ENCODE measurements at places on chromosomes 11 and 22.

DNA sequence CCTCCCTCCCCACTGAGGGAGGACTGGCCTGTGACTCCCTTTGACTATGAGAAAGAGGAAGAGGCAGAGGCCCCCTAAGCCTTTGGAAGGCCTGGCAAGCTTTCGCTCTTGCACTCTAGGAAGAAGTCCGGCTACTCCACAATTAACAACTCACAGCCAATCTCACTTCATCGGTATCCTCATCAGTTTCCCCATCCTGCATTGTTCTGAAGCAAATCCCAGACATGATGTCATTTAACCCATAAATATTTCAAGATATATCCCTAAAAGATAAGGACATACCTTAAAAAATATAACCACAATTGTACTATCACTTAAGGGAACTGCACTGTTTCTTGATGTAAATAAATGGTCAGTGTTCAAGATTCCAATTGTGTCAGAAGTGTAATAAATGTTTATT lies 63.1 kb downstream of the CWC15 start:
- DNase-seq = no peak

DNA sequence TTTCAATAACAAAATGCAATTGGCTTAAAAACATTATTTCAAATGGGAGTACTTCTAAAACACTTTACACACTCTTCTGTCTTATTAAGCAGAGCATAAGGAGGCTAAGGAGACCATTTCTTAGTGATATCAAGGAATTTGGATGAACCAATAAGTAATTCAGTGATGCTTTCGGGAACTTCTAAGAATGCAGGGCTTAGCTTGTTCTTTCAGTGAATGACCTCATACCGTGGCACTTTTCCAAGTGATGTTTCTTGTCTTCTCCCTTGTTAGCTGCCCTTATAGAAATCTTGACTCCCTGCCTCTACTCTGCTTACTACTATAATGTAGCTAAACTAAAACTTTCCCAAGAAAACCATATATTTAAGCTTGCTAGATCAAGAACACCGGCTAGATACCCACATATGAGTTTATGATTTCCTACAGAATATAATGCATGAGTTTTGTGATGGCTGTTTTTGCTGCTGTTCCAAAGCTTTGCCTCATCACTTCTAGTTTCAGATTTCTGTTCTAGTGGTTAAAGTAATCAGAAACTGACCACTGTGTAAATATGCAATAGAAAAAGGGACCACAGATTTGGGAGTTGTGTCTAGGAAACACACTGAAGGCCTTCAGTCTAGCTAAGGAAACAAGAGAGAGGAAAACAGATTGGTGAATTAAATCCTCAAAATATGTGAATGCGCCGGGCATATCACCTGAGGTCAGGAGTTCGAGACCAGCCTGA lies 37.5 kb upstream of the STK33 start:
- DNase-seq = no peak

DNA sequence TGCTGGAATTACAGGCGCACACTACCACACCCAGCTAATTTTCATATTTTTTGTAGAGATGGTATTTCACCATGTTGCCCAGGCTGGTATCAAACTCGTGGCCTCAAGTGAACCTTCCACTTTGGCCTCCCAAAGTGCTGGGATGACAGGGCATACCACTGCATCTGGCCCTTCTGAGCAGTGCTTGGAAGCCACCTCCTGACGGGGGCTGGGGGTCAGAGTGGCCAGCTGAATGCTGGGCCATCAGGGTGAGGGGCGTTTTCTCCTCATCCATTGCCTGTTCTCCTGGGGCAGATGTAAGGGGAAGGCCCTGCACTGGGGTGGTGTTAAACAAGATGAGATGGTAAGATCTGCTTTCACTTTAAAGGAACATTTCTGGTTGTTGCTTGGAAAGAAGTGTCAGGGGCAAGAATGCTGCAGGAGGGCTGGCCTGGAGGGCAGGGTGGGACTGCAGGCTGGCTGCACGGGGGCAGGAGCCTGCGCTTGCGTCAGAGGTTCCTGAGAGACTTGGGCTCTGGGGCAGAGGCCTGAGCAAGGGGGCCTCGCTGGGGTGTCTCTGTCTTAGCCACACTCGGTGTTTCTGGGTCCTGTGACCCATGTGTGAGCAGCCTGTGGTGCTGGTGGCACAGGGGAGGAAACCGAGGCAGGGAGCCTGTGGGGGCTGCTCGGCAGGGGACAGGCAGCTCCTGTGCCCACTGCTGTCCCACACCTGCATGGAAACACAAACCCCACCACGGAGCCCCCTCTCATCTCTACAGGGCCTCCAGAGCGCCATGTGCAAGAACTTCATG lies 17.2 kb downstream of the DGCR6L start:
- DNase-seq = no peak

GRCh38 chr11:30016588-30017363 lies at the start of gene KCNA4:
Gene KCNA4 (minus strand): TSS chr11:30017030. CDS start chr11:30012678, 4,352 bp downstream.
- no peak for DNase-seq
